Activated T-helper 1 cell treated with anti-CD3 and anti-CD28 coated beads, Interleukin-2, amount 50 U/mL, for 16 hours (primary cell): ENCODE measurements at places on chromosomes 12 and 14.

DNA sequence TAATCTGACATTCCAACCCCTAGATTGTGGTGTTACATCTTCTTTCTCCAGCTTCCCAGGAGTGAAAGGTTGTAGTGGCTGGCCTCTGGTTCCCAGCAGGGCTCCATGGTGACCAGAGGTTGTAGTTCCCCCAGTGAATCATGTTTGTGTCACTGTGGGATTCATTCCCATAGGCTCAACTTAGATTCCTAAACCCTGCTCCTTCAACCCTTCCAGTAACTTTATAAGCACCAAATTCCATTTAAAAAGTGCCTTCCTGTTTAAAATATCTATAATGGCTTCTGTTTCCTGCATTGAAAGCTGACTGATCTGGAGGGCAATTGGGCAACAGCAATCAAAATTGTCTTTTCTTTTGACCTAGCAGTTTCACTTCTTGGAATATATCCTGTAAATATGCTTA lies 40.5 kb upstream of the TBC1D15 start:
- no peak for DNase-seq

GRCh38 chr12:120849765-120850164 lies 54.4 kb downstream of the SPPL3 start:
- DNase-seq, result no peak

GRCh38 chr14:59771577-59771976 lies 99.0 kb downstream of the RTN1 start:
- no peak for DNase-seq

GRCh38 chr12:118034429-118035189 lies 18.1 kb downstream of the RFC5 start:
- DNase-seq, result no peak

- DNase-seq, result no peak
These were observed 42.1 kb upstream of the MEG3 start for GRCh38 chr14:100783630-100784370.

GRCh38 chr12:32240831-32241230 lies 134.2 kb downstream of the BICD1 start:
- DNase-seq, result no peak

DNA sequence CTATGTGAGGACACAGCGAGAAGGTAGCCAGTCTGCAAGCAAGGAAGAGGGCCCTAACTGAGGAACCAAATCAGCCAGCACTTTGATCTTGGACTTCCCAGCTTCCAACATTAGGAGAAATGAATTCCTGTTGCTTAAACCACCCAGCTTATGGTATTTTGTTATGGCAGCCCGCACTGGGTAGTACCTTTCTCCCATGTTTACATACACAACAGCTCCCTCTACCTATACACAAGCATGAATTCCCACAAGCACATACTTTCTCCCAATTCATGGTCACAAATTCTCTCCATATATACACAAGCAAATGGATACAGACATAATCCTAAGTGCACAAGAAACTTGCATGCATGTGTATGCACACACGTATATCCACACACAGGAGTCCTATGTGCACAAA lies 7.4 kb downstream of the ITGB7 start:
- no peak for DNase-seq

- DNase-seq, result no peak
These were observed 20.7 kb downstream of the SLC35E3 start for GRCh38 chr12:68766646-68767045.

DNA sequence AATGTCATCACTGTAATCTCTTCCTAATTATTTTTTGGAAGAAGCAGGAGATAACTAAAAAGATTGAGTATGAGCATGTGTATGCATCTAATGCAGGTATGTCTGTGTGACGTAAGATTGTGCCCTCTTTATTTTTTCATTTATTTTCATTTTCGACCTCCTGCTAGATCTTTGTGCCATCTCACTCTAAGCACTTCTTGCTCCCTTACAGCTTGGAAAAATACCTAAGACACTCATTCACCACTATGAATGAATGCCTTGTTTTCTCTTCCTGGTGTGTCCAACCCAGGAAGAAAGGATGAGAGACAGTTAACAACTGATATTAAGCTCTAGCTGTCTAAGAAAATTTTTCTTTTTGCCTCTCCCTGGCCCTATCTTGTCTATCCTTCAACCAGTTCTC lies 76.8 kb upstream of the CISTR start:
- no peak for DNase-seq

DNA sequence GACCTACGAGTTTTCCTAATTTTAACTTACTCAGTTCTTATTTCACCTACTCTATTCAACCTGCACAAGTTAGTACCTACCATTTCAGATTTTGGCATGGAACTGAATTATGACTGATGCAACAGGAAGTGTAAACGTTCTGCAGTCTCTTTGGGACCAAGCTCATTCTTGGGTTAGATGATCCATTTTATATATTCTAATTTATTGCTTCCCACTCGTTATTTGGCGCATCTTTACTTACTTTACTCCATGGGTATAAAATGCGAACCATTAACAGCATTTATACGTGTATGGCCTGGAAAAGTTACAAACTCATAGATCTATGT lies 1.0 kb upstream of the EML1 start:
- no peak for DNase-seq

GRCh38 chr12:122197612-122197966 lies 5.9 kb upstream of the B3GNT4 start:
- no peak for DNase-seq

DNA sequence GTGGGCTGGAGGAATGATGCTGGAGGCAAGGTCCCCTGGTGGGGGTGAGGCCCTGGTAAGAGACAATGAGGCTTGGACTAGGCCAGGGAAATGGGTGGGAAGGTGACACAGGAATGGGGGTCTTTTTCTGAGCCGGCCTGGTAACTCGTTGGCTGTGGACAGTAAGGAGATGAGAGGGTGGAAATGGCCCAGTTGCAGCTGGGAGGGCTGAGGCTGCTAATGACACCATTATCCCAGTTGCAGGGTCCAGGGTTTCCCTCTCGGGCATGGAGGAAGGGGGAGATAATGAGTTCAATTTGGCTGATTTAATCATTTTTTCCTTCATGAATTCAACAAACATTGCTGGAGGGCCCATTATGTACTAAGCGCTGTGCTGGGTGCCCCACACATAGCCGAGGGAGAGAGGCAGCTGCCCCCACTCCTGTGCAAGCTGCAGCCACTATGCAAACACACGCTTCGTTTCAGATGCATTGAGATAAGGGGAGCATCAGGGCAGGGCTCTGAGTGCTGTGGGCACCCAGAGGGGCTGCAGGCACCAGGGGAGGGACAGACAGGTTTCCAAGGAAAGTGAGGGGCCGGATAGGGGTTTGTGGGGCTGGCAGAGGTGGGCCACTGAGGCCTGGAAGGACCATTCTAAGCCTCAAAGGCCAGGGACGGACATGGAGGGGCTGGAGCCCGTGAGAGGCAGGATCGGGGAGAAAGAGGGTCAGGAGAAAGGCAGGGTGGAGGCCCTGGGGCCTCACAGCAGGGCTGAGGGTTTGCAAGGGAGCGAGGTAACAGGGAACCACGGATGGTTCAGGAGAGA lies 43.2 kb upstream of the MEG3 start:
- no peak for DNase-seq

GRCh38 chr12:18552829-18553228 lies 185.0 kb downstream of the PLCZ1 start:
- DNase-seq, result no peak

GRCh38 chr14:104968541-104969401 lies 9.4 kb downstream of the AHNAK2 start:
- DNase-seq, result no peak

GRCh38 chr12:1877169-1877878 lies 41.1 kb downstream of the CACNA2D4 start:
- no peak for DNase-seq

GRCh38 chr14:102182190-102182589 lies 42.5 kb downstream of the WDR20 start:
- no peak for DNase-seq
